ENCODE measurements at places on chromosomes 16 and 17.

DNA sequence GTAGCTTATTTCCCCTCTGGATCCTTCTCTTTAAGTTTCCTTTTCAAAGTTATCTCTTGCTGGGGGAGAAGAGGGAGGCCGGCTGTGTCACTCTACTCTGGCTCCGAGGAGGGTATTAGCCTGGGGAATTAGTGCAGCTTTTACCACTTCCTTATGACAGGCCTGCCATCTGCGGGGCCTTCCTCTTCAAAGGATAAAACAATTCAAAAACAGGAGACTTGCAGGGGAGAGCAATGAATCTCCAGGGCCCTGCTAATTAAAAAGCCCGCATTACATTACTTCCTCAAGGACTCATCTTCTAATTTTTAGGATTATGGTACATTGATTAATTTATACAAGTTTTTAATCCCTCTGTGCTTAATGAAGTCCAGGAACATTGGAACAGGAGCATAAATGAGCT is 190.9 kb upstream of the CDH5 start:
- DNase-seq = no peak

- no peak for DNase-seq
Measured at GRCh38 chr17:40915721-40916256, 21.7 kb downstream of the KRT23 start.

GRCh38 chr17:73654241-73654640 is 10.0 kb upstream of the SDK2 start:
- no peak for DNase-seq

GRCh38 chr16:86037999-86038925 is 139.3 kb downstream of the IRF8 start:
- no peak for DNase-seq

- no peak for DNase-seq
Measured at GRCh38 chr16:65415460-65415859, 293.6 kb upstream of the CDH11 start.

DNA sequence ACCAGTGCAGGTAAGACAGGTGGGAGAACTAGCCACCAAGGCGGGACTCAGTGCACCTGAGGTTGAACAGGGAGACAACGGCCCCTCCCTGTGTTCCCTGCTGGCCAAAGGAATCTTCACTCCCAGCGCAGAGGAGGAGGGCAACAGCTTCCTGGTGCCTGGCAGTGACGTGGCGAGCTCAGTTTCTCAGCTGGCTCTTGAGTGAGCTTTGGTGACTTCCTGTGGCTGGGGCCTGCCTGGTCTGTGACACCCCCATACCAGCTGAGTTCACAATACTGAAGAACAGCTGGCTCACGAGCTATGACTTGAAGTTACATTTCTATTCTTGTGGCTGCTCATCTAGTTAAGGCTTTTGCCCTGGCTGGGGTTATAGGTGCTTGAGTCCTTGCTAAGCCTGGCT is 26.1 kb downstream of the WNT9B start:
- no peak for DNase-seq

Data from right renal pelvis (tissue), 4 donors.